ENCODE measurements at places on chromosomes 3 and 15.

- DNase-seq, result no peak
Observed at GRCh38 chr3:125090649-125091048, 34.9 kb upstream of the HEG1 start.

DNA sequence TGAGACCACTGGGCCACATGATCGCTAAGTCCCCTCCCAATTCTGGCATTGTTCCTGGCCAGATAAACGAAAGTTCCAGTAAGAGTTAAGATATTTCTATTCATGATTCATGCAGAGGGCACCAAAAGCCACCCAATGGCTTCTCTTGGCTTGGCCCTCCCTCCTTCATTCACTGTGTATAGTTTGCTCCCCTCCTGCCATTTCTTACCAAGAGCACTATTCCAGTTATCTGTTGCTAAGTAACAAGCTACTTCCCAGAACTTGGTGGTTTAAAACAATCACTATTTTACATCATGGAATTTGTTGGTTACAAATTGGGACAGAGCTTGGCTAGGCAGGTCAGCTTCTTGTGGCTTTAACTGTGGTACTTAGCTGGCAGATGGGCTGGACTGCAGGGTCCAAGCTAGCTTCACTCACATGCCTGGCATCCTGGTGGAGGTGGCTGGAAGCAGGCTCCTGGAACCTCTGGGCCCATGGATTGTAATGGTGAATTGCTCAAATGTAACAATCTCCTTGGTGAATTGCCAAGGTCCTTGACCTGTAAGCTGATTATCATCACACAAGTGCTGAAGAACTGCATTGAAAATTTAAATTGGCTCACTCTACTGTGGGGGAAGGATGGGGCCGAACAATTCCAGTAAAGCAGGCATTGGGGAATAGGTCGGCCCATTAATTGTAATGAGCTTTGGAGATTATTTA lies 16.6 kb downstream of the EAF1 start:
- DNase-seq, result no peak

DNA sequence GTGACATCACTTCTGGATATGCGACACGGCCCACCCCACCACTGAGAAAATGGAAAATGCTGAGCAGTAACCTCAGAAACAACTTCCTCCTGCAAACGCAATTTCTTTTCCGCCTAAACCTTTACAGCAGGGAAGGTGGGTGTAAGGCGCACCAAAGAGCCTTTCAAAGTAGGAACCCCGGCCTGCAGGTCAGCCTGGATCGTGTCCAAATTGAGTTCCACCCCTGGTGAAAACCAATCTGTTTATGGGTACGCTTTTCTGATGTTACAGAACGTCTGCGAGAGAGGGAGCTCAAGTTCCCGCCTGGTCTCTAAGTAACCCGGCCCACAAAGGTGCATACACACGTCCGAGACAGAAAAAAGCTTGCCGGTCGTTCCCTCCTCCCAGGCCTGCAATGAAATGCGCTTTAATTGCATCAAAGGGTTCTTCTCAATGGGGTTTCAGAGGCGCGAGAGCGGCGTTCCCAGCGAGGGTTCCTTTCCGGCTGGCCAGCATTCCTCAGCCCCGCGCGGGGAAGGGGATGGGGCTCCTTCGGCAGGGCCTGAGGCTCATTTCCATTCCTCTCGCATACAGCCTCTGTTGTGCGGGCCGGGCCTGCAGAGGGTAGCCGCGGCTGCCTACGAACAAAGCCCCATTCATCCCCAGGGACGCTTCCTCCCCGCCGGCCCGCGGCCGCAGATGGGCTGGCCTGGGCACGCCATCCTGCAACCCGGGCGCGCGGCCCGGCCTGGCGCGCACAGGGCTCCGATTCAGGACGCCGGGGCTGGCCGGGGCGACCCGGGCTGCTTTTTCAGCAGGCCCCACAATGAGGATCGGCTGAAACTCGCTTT lies 138.1 kb downstream of the TMCO5A start:
- DNase-seq, result peak; percentile 78

DNA sequence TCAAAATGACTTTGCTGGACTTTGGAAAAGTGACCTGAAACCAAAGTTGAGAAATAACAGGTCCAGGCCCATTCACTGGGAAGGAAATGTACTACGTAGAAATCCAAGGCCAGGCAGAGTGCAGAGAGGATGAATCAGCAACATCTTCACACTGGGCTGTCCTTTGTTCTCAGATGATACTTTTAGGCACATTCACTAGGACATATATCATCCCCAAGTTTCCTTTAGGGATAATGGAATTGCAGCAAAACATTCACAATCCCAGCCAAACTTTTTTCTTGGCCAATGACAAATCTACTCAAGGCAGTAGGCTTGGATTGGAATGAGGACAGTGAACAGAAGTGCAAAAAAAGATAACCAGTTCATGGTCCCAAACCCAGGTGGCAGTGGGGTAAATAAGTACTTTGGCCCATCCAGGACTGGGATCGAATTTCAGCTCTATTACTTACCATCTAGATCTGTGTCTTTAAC lies 75.1 kb downstream of the CLDN11 start:
- DNase-seq, result peak; percentile 79

DNA sequence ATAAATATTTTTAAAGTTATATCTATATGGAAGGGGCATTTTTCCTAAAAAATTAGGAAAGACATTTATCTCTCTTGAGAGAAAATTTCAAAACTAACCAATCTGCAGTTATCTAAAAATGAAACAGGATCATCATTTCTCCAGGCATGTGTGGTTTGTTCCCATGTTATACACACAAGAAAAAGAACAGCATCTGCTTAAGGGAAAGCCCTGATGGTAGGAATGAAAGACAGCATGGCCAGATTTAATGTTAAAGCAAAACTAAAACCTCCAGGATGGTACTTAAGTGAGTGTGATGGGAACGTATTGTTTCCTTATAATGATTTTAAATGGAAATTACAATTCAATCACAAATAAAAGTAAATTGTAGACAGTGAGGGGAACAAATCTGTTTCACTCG lies 46.2 kb upstream of the GYG1 start:
- DNase-seq, result no peak

GRCh38 chr15:77857419-77857818 lies 220.1 kb downstream of the TBC1D2B start:
- no peak for DNase-seq

- DNase-seq, result no peak
Observed at GRCh38 chr3:126344380-126345041, 12.7 kb downstream of the KLF15 start.

GRCh38 chr15:77804210-77804609 lies 171.5 kb upstream of the LINGO1 start:
- DNase-seq, result no peak

- DNase-seq, result peak; percentile 26
Observed at GRCh38 chr15:48176112-48176511, 2.0 kb downstream of the MYEF2 start.

GRCh38 chr3:24110051-24110450 lies 165.0 kb downstream of the NR1D2 start:
- DNase-seq, result peak; percentile 68

DNA sequence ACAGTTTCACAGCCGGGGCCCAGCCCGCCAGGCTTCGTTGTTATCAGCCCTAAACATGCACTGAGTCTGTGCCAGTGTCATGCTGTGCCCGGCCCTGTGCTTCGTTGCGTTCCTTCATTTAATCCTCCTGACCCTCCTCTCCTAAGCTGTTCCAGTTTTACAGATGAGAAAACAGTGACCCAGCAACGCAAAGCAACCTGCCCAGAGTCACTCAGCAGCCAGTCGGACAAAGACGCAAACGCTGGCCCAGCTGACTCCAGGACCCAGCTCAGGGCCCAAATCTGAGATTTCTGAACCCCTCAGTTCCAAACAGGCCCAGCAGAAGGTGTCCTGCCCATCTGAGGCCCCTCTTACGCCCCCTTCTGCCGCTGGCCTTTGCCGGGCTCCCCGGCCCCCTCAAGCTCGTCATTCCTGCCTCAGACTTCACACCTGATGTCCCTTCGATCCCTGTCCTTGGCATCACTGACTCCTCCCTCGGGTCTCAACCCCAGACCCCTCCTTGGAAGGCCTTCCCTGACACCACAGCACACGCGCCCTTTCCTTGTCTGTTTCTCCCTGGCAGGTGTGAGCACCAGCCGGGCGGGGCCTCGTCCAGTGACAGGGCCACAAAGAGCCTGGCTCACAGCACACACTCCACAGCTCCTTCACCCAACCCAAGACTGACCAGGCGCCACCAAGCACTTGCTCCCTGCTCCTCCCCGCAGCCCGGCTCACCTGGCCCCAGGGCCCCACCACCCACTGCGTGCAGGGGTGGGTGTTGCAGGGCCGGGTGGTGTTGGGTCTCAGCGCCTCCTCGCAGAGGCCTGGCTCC lies 48.1 kb downstream of the ADAMTS7 start:
- no peak for DNase-seq

DNA sequence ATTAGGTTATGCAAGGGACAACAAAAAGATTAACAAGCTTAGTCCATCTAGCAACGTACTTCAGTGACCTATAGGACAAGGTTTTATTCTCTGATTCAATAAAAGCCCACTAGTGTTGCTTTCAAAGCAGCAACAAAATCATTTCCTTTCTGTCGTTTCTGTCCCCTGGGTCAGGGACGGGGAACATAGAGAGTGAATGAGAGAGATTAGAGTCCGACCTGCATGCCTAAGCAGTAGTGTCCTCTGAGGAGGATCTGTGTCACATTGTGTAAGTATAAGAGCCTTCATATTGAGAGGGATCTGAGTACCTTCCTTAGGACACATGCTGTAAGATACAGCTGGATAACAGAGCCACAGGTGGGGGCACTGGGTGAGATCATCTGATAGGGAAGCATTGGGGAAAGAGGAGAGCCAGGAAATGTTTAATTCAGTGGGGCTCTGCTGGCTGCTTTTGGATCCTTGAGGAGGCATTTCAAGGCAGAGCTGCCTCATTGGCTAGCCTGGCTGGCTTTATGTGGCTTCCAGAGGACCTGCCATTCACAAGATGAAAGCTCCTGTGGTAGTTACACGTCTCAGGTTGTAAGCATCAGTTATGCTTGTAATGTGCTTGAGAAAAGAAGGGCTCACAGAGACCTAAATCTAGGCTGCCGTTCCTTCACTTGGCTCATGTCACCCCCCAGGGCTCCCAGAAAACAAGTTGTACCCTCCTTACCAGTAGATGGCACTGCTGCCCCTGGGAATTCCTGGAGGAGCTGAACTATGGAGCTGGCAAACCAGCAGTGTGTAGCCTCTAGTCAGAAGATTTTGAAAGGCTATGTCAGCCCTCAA lies 2.7 kb downstream of the TMEM108 start:
- peak; percentile 69 for DNase-seq

DNA sequence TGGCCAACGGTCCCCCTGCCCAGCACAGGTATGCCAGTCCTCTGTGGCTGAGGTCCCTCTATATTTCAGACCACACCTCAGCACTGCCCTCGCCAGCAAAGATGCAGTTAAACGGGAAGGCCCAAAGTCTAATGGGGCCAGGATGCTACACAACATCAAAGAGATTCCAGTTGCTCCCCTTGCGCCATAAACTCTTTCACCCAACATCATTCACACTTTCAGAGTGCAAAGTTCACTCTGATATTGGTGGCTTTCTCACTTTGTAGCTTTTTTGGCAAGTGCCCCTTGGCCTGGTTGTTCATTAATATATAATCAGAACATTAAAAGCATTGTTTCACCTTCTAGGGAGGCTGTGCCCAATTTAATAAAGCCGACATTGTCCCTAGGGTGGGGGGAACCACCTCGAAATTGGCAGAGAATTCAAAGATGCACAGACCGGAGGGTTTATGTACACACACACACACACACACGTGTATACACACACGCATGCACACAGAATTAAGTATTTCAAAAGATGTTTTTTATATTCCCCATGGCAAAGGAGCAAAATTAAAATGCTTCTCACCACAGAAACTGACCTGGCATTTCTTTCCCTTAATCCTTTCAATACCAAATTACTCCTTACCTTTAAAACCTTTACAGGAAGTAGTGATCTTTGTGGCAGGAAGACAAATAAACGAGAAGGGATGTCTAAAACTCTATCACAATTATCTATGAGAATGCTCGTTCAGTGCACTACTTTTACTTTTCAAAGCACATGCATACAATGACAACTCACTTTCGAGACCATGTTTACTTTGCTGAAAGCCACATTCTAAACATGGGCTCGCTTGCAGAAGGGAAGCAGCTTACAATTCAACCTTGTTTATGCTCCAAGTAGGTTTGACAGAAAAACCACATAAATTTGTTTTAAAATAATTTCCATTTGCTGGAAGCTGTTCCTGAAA lies 19.5 kb downstream of the LRIG1 start:
- DNase-seq, result no peak

DNA sequence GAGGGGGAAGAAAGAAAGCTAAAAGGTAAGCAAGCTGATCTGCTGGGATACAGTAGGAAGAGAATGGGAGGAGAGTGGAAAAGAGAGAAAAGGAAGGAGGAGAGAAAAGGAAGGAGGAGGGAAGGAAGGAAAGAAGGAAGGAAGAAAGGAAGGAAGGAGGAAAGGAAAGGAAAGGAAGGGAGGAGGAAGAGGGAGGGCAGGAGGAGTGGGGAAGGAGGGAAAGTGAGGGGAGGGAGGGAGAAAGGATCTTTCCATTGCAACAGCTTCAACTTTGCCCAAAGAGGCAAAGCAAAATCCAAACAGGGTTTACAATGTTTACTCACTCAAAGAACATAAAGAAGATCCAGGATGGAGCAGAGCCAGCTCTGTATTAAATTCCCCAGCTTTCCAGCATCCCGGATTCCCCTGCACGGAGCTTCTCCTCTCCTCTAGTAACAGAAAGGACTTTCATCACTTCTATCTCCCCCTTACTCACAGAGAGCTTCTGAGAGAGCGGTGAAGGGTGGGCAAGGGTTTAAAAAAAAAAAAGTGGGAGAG lies 494.2 kb upstream of the PROK2 start:
- peak; percentile 31 for DNase-seq

GRCh38 chr3:190877925-190878324 lies 15.4 kb upstream of the GMNC start:
- no peak for DNase-seq

DNA sequence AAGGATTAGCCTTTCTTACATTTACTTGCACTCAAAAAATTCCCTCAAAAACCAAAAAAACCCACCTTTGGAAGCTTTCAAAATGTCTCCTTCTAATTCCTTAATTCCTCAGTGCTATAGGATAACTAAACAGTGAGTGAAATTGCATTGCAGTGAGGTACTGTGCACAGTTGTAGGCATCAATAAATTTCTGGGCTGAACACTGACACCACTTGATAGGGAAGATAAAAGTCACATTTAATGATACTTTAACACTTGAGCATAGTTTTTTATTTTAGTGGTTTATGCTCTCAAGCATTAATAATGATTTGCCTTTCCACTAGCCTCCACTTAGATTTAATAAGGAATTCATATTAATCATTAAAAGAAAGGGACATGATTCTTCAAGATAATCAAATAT lies 52.3 kb downstream of the MAP2K5 start:
- DNase-seq, result no peak

- DNase-seq, result no peak
Observed at GRCh38 chr3:159417761-159418160, 570.9 kb upstream of the IL12A start.

DNA sequence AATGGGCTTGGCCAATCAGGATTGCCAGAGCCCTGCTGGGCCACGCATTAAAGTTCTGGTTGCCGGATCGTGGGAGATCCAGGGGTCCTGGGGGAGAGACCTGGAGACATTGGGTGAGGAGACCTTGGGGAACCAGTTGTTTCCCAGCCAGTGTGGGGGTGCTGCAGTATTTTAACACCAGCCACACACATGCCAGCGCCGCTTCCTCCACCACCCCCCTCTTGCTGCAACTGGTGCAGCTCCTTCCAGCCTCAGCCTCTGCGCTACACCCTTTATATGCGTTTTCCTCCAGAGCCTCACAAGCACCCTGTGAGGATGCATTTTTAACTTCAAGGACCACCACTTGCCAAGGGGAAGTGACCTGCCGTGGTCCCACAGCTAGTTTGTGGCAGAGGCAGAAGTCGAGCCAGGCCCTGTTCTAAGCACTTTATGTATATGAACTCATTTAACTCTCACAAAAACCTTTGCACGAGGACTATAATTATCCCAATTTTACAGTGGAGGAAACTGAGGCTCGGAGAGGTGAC lies 29.4 kb upstream of the GRIP2 start:
- no peak for DNase-seq

All from fibroblast of skin of right quadriceps (primary cell).